ENCODE measurements at places on chromosomes 2 and 18.

- DNase-seq, result no peak
These were observed 35.0 kb upstream of the CYP27C1 start for GRCh38 chr2:127255146-127255545.

- DNase-seq, result no peak
These were observed 322.2 kb downstream of the ZNF804A start for GRCh38 chr2:184920451-184920965.

GRCh38 chr2:32743480-32744236, 115.8 kb downstream of the TTC27 start:
- no peak for DNase-seq

- DNase-seq, result no peak
These were observed 69.9 kb downstream of the ODC1 start for GRCh38 chr2:10378189-10378588.

- no peak for DNase-seq
These were observed 36.7 kb downstream of the MTERF4 start for GRCh38 chr2:241065355-241065803.

Measured in NCI-H1417 (cell line).